ENCODE measurements at places on chromosomes 12 and 14.

DNA sequence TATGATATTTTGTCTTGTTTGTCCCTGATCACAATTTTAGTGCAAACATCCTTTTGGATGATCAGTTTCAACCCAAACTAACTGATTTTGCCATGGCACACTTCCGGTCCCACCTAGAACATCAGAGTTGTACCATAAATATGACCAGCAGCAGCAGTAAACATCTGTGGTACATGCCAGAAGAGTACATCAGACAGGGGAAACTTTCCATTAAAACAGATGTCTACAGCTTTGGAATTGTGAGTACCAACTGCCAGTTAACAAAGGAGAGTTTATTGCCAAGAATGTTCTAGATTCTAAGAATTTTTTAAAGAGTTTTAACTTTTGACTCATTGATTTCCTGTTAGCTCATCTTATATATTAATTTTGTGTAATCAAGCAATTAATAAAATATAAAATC is 55.4 kb downstream of the IRAK3 start:
- DNase-seq, result no peak

DNA sequence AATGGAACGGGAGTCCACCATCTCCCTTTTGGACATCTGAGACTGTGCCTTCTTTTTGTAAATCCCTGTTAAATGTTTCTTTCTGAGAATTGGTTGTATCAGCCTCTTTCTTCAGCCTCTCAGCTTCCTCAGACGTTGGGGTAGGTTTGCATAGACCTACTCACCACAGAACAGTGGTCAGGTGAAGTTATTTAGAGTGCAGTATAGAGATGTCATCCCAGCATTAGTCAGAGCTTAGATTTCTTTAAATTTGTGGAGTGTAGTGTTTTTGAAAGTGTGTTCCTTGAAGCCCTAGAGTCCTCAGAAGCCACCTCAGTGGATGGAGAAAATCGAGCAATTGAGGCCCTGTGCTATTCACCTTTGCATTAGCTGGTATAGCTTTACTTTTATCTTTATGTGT is 8.9 kb upstream of the EEA1 start:
- DNase-seq, result no peak

DNA sequence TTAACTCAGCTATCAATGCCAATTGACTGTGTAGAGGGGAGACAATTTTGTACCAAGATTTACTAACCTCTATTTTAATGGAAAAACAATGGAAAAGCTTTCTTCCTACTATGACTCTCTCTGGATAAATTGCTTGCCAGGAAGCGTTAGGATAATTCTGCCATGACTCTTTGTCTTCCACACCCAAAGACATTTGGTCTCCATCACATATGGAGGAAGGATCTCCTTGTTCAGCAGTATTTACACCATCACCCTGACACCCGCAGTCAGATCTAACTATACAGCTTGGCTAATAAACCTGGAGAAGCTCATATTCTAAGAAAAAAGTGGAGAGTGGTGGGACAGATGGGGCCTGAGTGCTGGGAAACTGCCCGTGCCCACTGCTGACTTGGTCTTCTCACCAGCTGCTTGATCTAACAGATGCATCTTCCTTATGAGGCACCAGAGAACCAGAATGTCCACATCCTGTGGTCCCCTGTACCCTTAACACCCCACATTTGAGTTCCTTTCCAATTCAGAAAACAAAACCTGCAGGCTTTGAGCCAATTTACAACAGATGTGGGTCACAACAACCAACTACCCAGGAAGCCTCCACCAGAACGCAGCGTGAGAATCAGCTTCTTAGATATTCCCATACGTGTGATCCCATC is 154.0 kb downstream of the DAD1 start:
- no peak for DNase-seq

DNA sequence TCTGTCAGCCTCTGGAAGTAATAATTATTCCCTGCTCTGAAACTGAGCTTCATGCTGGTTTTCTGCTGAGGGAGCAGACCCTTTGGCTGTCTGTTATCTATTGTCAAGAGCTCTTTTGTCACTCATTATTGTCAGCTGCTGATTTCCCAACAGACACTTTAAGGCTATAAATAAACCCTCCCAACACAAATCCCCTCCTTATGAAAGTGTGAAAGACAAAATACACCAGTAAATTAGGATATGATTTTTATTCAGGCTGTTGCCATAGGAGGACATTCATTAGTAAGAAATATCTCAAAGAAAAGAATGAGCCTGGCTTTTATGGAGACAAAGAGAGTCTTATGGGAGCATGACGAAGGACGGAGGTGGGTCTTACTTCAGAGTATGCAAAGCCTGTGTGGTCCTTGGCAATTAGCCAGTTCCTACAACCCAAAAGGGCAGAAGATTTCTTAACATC is 180.8 kb downstream of the CRADD start:
- no peak for DNase-seq

DNA sequence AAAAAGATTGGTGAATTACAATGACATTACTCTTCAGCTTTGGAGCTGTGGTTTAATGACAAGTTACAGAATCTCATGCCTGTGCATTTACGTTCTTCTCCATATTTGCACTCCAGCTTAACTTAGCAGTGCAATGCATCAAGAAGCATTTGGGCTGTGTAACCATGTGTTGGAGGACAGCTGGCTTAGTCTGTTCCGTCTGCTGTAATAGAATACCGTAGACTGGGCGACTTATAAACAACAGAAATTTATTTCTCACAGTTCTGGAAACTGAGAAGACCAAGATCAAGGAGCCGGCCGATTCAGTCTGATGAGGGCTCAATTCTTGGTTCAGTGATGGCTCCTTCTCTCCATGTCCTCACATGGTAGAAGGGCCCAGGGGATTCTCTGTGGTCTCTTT is 943.5 kb downstream of the BCL11B start:
- no peak for DNase-seq

- DNase-seq, result no peak
Measured at GRCh38 chr14:100644383-100644782, 57.2 kb upstream of the BEGAIN start.

GRCh38 chr12:97300891-97301290 is 161.7 kb upstream of the RMST start:
- no peak for DNase-seq

DNA sequence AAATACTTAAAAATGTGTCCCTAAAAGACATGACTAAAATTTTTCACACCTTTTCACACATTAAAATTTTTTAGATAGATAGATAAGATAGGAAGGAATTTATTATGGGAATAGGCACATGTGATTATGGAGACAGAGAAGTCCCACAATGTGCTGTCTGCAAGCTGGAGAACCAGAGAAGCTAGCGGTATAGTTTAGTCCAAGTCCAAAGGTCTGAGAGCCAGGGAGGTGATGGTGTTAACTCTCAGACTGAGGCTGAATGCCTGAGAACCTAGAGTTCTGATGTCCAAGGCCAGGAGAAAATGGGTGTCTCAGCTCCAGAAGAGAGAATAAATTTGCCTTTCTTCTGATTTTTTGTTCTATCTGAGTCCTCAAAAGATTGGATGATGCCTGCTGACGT is 65.7 kb downstream of the POLR3B start:
- no peak for DNase-seq

DNA sequence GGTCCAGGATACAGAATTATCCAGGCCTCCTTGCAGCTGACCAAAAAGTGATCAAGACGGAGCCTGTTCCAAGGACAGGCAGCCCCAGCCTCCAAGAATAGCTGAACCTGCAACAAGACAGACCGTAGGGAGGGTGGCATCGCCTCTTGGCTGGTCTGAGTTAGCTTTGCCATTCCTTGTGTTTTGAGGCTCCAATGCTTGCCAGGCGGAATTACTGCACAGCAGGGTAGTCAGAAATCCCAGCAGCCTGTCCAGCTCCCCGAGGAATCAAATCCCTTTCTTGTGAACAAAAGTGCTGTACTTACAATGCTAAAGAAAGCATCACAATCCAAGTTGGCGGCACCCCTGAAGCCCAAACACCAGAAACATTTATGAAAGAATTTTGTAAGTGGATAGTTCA is 246.9 kb downstream of the TMEM132C start:
- peak; percentile 39 for DNase-seq
